ENCODE measurements at places on chromosomes 11 and 22.

DNA sequence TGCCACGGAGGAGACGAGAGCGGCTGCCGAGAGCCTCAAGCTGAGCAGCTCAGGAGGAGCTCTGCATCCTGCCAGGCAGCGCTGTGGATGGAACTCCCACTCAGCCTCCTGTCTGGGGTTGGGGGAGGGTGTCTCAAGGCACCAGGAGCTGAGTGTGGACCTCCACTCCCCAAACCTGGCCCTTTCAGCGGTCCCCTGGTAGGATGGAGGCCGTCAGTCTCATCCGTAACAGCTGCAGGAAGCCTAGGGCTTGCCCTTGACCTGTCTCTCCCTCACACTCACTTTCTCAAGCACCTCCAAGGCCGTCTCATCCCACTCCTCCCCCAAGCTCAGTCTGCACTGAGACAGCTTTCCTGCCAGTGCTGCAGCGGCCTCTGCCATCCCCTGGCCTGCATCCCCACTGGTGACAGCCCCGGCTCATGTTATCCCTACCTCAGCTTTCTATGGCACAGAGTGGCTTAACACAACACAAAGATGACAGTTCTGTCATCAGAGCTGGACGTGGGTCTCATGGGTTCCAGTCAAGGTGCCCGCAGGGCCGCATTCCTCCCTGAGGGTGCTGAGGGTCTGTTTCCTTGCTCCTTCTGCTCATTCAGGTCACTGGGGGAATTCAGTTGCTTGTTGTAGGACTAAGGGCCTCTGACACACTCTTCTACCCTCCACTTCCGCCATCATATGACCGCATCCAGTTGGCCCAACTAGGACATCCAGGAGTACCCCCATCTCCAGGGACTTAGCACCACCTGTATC, 341.9 kb upstream of the B3GAT1 start:
- DNase-seq, result no peak

GRCh38 chr11:65849366-65849765, 8.6 kb downstream of the CFL1 start:
- no peak for DNase-seq

DNA sequence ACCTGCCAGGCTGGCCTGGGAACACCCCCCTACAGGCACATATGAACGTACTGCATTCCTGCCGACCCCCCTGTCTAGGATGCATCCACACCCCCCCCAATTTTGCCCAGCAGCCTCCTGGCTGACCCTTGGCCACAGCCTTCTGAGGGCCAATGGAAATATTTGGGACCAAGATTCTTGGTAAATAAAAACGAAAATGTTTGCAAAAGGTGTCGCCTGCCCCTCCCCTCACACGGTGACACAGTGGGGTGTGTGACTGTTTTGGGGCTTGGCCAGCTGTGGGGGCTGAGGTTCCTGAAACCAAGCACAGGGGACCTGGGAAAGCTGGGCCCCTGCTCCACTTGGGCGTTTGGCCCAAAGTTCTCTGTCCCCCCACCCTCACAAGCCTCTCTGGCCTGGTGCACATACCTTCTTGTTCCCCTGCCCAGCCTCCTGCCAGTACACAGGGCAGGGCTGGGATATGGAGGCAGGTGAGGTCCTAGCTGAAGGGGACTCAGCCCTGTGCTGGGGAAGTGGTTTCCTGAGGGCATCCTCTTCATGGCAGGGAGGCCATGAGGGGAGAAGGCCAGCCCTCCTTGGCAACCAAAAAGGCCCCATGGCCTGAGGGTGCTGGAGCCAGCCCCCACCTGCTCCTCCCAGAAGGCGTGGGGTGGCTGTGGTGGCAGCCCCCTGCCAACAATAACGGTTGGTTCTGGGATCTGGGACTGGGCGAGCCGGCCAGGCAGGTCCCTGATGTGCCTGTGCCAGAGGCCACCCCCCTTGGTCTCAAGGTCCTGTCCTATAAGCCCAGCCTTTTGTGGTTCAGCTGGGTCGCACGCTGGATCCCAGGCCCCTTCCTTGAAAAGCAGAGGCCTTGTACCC, 2.1 kb upstream of the CRACR2B start:
- DNase-seq, result no peak

- DNase-seq, result no peak
These were observed 97.2 kb downstream of the JRKL start for GRCh38 chr11:96486890-96487611.

DNA sequence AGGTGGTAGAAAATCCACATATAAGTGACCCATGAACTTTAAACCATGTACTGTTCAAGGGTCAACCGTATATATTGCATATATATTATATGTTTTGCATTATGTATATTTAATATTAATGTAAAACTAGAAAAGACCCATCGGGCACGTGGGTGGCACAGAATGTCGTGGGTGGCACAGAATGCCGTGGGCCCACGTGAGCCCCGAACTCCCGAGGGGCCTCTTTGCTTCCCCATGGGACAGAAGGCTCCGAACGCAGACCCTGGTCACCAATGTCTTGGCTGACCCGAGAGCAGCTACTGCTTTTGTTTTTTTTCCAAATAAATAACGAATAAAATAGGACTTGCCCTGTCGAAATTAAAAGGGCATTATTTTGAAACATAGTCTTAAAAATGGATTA, 415.4 kb downstream of the BRD1 start:
- no peak for DNase-seq

- DNase-seq, result no peak
These were observed 21.5 kb upstream of the CBX7 start for GRCh38 chr22:39173787-39174497.

DNA sequence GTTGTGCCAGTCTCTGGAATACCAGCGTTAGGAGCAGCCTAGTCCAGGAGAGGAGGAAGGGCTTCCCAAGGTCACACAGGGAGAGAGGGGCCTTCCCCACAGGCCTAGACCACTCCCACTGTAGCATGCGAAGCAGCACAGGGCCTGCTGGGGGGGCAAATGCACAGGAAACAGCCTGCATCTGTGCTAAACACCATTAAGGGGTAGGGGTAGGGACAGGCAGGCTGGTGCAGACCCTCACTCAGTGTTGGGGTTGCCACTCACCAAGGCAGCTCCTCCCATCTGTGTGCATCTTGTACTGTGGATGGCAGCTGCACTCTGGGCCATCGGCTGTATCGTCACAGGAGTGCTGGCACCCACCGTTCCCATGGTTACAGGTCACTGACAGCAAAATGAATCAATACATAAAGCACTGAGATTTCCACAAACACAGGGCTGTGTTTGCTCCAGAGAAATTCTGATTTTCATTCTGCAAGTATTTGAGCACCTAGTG, 24.9 kb downstream of the SCUBE2 start:
- no peak for DNase-seq

- DNase-seq, result no peak
These were observed 37.4 kb downstream of the PAK1 start for GRCh38 chr11:77436506-77436905.

DNA sequence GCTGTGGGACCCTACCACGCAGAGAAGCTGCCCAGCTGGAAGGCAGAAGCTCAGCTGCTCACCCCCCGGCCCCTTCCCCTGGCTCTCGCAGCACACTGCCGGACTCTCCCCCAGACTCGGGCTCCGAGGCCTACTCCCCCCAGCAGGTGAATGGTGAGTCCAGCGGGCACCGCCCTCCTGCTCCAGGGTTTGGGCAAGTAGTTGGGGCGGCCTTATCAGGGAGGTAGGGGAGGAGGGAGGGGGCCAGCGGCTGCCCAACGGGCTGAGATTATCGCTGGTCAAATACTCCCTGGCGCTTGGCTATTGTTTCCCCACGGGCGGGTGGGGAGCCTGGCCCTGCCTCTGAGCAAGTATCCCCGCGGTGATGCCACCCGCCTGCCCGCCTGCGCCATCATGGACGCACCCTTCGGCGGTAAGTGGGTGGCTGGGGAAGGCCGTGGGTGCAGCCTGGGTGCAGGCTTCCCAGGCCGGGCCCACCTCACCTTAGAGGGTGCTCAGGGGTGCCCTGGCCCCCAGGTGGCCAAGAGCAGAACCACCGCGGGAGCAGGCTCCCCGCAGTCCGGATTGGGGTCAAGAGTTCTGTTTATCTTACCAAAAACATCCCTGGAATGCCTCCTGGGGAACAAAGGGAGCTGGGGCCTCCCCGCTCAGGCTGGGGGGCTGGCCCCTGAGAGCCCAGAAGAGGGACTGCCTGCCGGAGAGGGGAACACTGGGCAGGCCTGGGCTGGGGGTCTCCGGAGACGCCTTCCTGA, 16.9 kb downstream of the MYRF start:
- no peak for DNase-seq

- DNase-seq, result no peak
These were observed 117.2 kb downstream of the APIP start for GRCh38 chr11:34798985-34799384.

GRCh38 chr11:34546511-34547209, 33.1 kb upstream of the ELF5 start:
- no peak for DNase-seq

DNA sequence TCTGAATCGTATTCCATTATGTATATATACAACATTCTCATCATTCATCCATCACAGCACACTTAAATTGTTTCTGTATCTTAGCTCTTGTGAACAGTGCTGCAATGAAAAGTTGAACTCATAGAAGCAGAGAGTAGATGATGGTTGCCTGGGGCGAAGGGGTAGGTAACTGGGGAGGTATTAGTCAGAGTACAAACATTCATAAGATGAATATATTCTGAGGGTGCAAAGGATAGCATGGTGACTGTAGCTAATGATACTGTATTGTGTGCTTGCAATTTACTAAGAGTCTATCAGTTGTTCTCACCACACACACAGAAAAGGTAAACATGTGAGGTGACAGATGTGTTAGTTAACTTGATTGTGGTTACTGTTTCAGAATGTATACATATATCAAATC, 12.6 kb upstream of the RFPL2 start:
- no peak for DNase-seq

GRCh38 chr22:48104102-48104738, 1341.8 kb downstream of the TBC1D22A start:
- DNase-seq, result no peak

- no peak for DNase-seq
These were observed 52.2 kb upstream of the CARS1 start for GRCh38 chr11:3109434-3109833.

- DNase-seq, result no peak
These were observed 38.6 kb downstream of the PACSIN2 start for GRCh38 chr22:42976217-42976933.

DNA sequence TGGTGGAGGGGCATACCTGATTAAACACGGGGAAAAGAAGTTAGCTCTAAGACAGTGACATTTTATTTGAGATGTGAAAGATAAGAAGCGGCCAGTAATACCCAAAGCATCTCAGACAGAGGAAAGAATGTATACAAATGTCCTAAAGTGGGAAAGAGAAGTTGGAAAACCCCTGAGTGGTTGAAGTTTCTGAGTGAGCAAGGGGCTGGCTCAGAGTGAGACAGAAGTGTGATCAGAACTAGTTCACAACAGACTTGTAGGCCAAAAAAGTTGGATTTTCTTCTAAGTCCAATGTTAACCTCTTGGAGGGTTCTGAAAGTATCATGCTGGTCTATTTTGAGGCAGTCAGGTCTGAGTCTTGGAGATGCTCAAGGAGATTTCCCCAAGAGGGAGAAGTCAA, 608.7 kb downstream of the SOX6 start:
- no peak for DNase-seq

GRCh38 chr11:20459865-20460264, 72.3 kb downstream of the PRMT3 start:
- DNase-seq, result no peak

DNA sequence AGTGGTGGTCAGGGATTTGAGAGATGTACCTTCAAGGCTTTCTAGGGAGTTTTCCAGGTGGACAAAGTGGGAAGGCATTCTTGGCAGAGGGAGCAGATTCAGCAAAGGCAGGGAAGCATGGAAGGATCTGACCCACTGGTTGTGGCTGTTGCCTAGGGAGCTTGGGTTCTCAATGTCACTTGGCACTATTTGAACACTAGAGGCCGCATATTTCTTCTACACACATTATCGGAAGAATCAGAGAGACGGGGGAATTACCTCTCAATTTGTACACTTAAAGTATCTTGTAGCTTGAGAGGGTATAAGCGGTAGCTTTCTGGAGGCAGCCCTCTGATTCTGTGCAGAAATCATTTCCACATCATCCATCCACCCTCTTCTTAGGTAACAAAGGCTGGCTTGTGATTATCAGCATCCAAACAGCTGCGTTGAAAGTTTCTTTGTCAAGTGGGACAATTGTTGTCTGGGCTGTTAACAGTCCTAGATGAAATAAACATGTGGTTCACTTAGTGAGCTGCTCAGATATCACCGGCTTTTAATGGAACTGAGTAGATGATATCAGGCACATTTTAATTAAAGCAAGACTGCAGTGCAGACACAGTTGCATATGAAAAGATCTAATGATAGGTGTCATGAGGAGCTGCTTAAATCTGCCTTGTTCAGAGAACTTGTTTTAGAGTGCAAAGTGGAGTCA, 2.6 kb downstream of the NELL1 start:
- DNase-seq, result no peak

DNA sequence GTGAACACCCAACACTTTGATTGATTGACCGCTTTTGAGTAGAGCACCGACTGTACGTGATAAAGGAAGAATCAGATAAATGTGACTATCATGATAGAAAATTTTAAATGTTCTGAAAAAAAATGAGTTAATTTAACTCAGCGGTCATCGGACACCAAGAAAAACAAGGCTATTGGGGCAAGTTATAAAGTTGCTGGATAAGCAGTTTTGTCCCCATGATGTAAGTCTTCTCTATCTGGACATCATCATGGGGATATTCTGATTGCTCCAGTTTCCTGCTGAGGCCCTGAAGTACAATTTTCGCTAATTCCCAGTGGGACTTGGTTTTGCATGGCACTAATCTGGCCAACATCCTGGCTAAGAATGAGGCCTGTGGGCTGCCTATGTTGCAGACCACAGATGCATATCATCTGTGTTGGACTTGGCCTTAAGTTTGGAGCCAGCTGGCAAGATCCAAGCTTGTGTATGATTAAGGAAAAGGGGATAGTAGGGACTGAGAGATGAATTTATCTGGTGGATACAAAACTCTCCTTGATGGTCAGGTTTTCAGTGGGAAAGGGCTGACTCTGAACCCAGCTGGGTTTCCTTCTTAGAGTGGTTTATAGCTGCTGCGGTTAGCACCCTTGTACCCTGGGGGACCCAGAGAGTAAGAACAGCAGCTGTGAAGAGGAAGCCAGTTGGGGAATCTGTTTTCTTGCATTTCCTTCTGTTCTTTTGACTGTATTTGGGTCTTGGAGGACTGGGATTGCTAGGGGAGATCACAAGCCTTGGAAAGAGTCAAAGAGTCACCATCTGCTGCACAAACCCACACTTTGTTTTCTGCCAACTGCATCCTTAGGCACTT, 118.3 kb downstream of the SEZ6L start:
- no peak for DNase-seq

DNA sequence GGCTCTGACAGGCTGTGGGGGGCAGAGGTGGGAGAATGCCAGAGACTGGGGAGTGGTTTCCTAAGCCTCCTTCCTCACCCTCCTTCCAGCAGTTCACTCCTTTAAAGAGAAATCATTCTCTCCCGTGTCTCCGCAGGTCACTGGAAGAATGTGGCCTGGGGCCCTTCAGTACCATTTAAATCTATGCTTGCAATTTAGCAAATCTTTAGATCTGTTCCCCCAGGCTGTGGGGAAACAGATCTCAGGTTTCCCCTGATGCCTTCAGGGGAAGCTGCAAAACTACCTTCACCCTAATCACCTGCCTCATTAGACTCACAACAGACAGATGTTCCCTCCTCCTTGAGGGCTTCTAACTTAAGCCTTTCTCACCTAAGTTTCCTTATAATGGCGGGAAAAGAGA, 55.3 kb downstream of the KIRREL3 start:
- no peak for DNase-seq

- no peak for DNase-seq
These were observed 27.9 kb downstream of the ATG16L2 start for GRCh38 chr11:72842126-72842525.

Data from activated naive CD4-positive, alpha-beta T cell (primary cell).